ENCODE measurements at places on chromosomes 3 and 15. TPM values are rescaled to one million over a fixed set of nuclear protein-coding genes. Genes with fewer than 3 reads are reported as not detected.

The SLMAP gene
- 73.7 TPM for total RNA-seq

The EXD1 gene
- not detected for total RNA-seq

The NKIRAS1 gene
- 5.9 TPM for total RNA-seq

The NXPE3 gene
- 1.1 TPM for total RNA-seq

The BFSP2 gene
- total RNA-seq: not detected

The ADPRH gene
- 0.66 TPM for total RNA-seq

The GOLGA8G gene
- not detected for total RNA-seq

The WDR93 gene
- not detected for total RNA-seq

The FSIP1 gene
- 0.57 TPM for total RNA-seq

The PEX5L gene
- total RNA-seq: not detected

The GP9 gene
- total RNA-seq: not detected

The TNFAIP8L3 gene
- 11.1 TPM for total RNA-seq

The SNTN gene
- total RNA-seq: not detected

The CLK3 gene
- total RNA-seq: 53.6 TPM

The TRPM1 gene
- total RNA-seq: not detected

The TAGLN3 gene
- not detected for total RNA-seq

The MYO5C gene
- total RNA-seq: 23.8 TPM

The ARHGAP31 gene
- total RNA-seq: 9.3 TPM

The RTP1 gene
- total RNA-seq: not detected

The PP2D1 gene
- total RNA-seq: not detected

The AADACL2 gene
- total RNA-seq: not detected

The ZBTB20 gene
- 10.7 TPM for total RNA-seq

The PPARG gene
- 6.3 TPM for total RNA-seq

The KCNH8 gene
- not detected for total RNA-seq

The AGTR1 gene
- total RNA-seq: 1.1 TPM

The KNG1 gene
- total RNA-seq: not detected

The MEIS2 gene
- 26.3 TPM for total RNA-seq

The IL16 gene
- total RNA-seq: 3.8 TPM

The COLQ gene
- 0.70 TPM for total RNA-seq

The LRRC3B gene
- total RNA-seq: not detected

The CHRM5 gene
- not detected for total RNA-seq

The INKA1 gene
- total RNA-seq: 19.8 TPM

The DVL3 gene
- 35.1 TPM for total RNA-seq

The ECE2 gene
- total RNA-seq: not detected

The KIF7 gene
- 0.35 TPM for total RNA-seq

The HES1 gene
- 38.6 TPM for total RNA-seq

The ZBED2 gene
- 4.2 TPM for total RNA-seq

The KBTBD13 gene
- total RNA-seq: not detected

The SCAMP5 gene
- total RNA-seq: 0.76 TPM

The CD96 gene
- total RNA-seq: 6.9 TPM

The SEC11A gene
- 89.5 TPM for total RNA-seq

The CKMT1A gene
- total RNA-seq: 53.1 TPM

The INSYN1 gene
- total RNA-seq: 20.9 TPM
